ENCODE measurements at places on chromosomes 7 and 10. TPM values are rescaled to one million over a fixed set of nuclear protein-coding genes. Genes with fewer than 3 reads are reported as not detected.

DNA sequence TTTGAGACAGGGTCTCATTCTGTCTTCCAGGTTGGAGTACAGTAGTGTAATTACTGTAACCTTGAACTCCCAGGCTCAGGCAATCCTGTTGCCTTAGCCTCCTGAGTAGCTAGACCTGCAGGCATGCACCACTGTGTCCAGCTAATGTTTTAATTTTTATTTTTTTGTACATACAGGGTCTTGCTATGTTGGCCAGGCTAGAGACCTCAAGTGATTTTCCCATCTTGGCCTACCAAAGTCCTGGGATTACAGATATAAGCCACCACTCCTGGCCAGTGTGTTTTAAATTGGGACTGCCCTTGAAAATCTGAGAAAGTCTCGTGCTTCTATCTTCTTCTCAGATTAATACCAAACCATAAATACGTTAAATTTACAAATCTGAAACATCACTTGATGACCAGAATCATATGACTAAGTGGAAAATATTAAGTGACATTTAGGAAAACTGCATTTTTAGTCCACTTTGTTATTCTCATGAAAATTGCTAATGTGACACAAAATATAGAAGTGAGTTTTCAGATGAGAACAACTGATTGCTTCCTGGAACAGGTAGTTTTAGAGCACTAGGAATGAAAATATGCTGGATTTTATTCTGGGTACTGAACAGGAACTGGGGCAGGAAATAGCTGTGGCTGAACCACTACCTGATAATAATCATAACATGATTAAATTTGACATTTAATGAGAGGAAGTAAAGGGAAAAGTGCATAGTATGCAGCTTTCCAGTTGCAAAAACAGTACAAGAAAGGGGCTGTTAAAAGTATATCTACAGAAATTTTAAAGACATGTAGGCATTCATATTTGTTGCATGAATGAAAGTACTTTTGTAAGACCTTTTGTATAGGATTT lies 4.2 kb downstream of the PHTF2 start:
- peaks cover 11% of the 10 kb centered on the region for H3K36me3 ChIP-seq
- peaks cover 12% of the 10 kb centered on the region for H3K4me1 ChIP-seq
- H3K27ac ChIP-seq = no peak overlapping the region

DNA sequence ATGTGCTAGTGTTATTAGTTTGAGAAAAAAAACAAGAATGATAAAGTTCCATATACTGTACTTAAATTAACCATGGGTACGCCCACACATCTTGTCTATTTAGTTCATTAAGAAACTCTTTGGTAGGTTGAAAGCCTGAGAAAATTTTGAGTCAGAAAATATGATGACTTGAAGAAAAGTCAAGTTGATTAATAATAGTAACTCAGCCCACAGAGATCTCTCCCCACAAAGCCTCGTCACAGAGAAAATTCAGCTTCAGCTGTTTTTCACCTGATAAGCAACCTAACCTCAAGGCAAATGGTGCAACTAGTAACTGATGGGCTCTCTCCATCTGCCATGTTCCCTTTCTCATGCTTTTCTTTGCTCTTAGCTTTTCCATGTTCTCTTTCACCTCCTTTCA lies 1021.6 kb downstream of the GATA3 start:
- no peaks in the 10 kb centered on the region for H3K4me1 ChIP-seq
- no peak for DNase-seq
- H3K27me3 ChIP-seq = no peaks in the 10 kb centered on the region
- no peak overlapping the region for H3K4me3 ChIP-seq
- no peaks in the 10 kb centered on the region for H3K36me3 ChIP-seq

DNA sequence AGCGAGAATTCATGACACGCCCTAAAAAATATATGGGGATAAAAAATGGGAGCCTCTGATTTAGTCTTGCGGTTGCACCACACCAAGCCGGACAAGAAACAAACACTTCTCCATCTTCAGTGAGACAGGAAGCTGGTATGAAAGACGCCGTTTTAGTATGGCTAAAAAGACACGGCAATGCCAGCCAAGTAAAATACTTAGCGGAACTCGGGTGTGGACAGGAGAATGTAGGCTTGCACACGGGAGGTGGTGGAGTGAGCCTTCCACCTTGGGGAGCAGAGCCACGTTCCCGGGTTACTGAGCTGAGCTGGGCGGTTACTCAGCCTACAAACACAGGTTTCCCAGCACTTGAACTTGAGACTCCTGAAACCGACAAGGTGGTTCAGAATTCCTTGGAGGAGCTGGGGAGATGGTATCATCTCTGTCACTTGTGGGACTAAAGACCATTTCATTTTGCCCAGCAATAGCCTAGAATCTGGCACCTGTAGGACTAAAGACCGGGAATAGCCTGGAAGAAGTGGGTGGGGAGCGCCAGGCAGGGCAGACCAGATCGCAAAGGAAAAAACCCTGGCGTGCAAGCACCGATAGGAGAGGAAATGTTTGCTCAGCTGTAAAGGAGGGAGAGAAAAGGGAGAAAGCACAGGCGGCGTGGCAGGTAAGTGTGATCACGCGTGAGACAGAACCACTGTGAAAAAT lies 34.8 kb upstream of the SEPHS1 start:
- no peaks in the 10 kb centered on the region for H3K36me3 ChIP-seq
- DNase-seq = peak; percentile 47
- peaks cover 12% of the 10 kb centered on the region for H3K4me1 ChIP-seq
- no peak overlapping the region for H3K27ac ChIP-seq

GRCh38 chr10:79222186-79222585 lies 125.1 kb upstream of the PPIF start:
- H3K4me3 ChIP-seq = no peak overlapping the region
- no peak for DNase-seq
- H3K27ac ChIP-seq = no peak overlapping the region

CRHR2 gene
- not detected for total RNA-seq

DNA sequence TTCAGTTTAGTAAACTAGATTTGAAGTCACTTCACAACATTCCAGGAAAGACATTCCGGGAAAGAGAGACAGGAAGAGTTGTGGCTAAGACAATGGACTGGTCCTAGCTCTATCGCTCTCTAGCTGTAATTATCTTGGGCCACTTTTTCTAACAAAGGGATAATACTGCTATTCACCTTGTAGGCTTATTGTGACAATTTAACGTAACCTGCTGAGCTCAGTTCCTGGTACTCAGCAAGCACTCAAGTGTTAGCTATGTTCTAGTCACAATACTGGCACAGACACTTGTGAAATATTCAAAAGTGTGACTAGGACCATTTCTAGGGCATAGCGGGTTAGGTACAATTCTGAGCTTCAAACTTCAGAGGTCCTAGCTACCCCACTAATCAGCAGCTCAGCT lies 12.0 kb upstream of the NRCAM start:
- peaks cover 7% of the 10 kb centered on the region for H3K27me3 ChIP-seq
- H3K4me1 ChIP-seq = 0 out of 3 replicates have a peak, but pooled peaks cover 3% of the 10 kb centered on the region
- H3K4me3 ChIP-seq = no peak overlapping the region
- no peak overlapping the region for H3K27ac ChIP-seq
- no peaks in the 10 kb centered on the region for H3K36me3 ChIP-seq

- H3K4me1 ChIP-seq = no peaks in the 10 kb centered on the region
- no peak for DNase-seq
- H3K27ac ChIP-seq = no peak overlapping the region
- no peaks in the 10 kb centered on the region for H3K36me3 ChIP-seq
- no peak overlapping the region for H3K4me3 ChIP-seq
Measured at GRCh38 chr10:121084016-121084674, 233.0 kb downstream of the WDR11 start.

DNA sequence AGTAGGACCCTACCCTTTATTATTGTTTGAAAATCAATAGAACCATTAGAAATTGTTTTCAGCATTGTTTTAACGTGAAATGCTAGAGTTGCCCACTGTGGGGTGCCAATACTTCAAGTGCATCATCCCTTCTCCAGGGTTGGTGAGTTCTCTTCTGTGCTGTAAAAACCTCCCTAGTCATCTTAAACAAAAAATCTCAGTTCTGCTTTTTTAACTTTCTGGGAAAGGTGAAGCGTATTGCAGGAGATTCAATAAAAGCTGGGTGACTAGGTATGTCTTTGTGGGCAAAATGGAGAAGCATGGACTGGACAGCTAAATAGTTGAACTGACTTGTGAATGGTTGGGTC lies 699.1 kb downstream of the SUGCT start:
- no peak overlapping the region for H3K4me3 ChIP-seq
- H3K27me3 ChIP-seq = no peaks in the 10 kb centered on the region
- no peak overlapping the region for H3K27ac ChIP-seq
- no peaks in the 10 kb centered on the region for H3K4me1 ChIP-seq
- DNase-seq = no peak

DNA sequence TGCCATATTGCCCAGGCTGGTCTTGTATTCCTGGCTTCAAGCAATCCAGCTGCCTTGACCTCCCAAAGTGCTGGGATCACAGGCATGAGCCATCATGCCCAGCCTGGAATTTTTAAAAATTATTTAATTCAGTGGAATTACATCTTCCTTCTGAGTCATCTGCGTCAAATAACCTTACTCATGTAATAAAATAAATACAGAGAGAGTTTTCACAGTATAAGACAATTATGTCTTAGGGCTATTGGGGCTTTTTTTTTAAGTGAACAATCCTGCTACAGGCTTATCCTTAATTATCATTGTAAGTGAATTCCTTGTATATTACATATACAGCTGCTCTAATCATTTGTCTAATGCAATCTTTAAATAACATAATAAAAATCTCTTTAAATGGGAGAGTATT lies 108.3 kb downstream of the MAPK8 start:
- no peak overlapping the region for H3K4me3 ChIP-seq
- H3K27ac ChIP-seq = no peak overlapping the region
- no peak for DNase-seq
- H3K4me1 ChIP-seq = peaks cover 19% of the 10 kb centered on the region

DNA sequence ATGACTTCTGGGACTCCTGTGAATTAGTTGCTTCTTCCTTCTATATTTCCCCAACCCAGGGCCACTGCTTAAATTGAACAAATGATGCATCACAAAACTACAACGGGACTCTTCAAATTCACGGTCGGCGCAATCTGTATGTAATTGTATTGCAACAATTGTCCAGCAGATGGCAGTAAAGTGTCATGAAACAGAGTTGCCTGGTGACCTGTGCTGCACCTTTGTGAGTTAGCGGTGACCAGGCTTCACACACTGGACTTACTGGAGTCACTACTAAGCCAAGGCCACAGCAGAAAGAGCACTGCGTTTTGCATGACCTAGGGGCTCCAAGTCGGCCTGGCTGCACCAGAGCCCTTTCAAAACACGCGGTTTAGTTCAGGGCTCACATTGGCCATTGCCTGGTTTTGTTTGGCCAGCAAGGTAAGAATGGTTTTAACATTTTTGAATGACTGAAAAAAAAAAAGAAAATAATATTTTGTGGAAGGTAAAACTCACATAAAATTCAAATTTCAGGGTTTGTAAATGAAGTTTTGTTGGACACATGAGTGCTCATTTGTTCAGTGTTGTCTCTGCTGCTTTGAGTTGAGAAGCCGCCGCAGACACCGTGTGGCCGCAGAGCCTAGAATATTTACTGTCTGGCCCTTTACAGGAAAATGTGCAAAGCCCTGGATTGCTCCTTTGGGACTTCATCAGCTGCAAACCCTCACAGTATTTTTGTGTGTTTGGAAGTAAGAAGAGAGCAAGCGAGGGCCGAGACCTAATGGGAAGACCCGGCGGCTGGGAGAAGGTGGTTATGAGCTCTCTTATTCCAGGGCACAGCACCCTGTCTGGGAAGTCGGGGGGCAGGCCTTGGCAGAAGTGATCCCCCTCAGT lies 23.2 kb upstream of the ZNF32 start:
- peak; percentile 86 for DNase-seq
- H3K4me3 ChIP-seq = no peak overlapping the region
- H3K36me3 ChIP-seq = no peaks in the 10 kb centered on the region
- peaks cover 35% of the 10 kb centered on the region for H3K27me3 ChIP-seq
- peaks cover 10% of the 10 kb centered on the region for H3K4me1 ChIP-seq

DNA sequence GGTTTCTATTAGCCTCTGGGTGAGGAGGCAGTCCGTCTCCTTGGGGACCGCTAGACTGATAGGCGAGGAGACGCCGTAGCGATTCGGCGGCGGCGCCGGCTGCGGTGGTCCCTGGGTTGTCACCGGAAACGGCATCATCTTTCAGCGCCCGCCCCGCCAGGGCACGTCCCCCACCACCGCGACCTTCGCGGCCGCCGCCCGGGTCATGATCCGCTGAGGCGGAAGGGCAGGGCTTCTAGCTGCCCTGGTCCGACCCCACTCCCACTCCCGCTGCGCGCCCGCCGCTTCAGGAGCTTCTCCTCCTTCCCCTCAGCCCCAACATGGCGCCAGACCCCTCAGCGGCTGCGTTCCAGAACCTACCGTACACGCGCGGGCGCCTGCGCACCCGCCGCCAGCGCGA lies at the start of gene PAPOLB:
Gene PAPOLB, minus strand, starts transcription at position 358 of the 400 bp plus-strand sequence. Its CDS starts 220 bp downstream, at position 138.
- H3K27me3 ChIP-seq = no peaks in the 10 kb centered on the region
- no peak within 1 kb of the TSS for H3K27ac ChIP-seq
- no peak for DNase-seq
- no peak within 1 kb of the TSS for H3K4me3 ChIP-seq

ITIH2 gene
- total RNA-seq = 0.66 TPM

DNA sequence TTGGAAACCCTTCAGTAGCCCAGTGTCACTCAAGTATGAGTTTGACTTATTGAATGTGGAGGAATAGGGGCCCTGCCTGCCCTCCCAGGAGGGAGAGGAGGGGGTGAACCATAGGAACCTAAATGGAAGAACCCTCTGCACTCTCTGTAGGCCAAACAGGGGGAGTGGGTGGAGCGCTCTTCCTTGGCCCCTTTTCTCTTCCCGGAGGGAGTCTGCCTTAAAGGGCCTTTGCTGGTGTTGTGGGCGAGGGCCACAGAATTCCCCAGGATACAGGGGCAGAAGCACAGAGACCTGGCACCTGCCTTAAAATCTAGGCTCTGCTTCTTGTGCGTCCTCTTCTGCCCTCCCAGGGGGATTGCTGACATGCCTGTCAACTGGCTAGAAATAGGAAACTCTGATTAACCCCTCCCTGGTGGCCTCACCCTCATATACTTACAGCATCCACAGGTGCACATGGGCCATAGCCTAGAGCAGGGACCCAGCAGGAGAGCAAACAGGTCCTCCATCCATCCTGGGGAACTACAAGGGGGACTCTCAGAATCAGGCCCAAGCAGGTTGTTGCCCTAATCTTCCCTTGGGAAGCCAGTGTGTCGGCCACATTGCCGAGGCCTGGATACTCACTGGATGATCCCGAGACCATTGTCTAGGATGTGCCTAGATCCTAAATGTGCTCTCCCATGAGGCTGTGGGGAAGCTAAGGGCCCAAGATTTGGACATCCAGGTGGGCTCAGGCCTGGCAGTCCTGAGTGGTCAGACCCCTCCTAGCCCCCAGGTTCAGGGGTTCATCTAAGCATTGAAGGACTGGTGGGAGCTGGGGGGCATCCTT lies 3.4 kb downstream of the TRIM8 start:
- no peak overlapping the region for H3K27ac ChIP-seq
- peaks cover 15% of the 10 kb centered on the region for H3K36me3 ChIP-seq
- no peaks in the 10 kb centered on the region for H3K27me3 ChIP-seq

Measured in K562 (cell line).